AG09319 (cell line): ENCODE measurements at places on chromosomes 16 and 17.

DNA sequence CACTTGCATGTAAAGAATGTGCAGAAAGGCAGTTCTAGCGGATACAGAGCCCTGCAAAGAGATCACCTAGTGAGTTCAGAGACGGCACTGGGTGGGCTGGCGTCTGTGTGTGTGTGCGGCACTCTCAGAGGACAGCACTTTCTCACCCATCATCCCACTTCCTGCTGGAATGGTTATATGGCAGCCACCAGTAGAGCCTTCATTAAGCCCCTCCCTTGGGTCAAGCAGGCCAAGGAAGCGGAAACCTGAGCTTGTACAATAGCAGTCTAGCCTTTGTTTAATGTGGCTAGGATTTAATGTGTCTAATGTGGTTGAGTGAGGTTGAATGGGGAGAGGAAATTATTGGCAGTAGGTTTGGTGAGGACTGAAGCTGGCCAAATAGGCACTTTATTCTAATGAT lies 88.3 kb upstream of the ELAC2 start:
- DNase-seq = no peak

- no peak for DNase-seq
Measured at GRCh38 chr17:46887717-46888116, 35.2 kb upstream of the GOSR2 start.

DNA sequence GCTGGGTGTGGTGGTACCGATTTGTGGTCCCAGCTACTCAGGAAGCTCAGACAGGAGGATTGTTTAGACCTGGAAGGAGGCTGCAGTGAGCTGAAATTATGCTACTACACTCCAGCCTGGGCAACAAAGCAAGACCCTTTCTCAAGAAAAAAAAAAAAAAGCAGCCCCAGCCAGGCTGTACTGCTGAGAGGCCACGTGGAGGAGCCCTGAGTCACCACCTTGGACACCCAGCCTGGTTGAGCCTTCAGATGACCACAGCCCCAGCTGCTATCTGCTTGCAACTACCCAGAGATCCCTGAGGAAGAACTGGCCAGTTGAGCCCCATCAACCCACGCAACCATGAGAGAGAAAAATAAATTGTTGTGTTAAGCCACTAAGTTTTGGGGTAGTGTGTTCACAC lies 23.6 kb upstream of the GPRC5C start:
- DNase-seq = no peak

- no peak for DNase-seq
Measured at GRCh38 chr17:73982871-73983270, 220.6 kb upstream of the RPL38 start.

- no peak for DNase-seq
Measured at GRCh38 chr17:50634224-50634914, at the start of gene ABCC3. ABCC3 (plus strand) TSS chr17:50634881; CDS start chr17:50634937, 56 bp downstream.

DNA sequence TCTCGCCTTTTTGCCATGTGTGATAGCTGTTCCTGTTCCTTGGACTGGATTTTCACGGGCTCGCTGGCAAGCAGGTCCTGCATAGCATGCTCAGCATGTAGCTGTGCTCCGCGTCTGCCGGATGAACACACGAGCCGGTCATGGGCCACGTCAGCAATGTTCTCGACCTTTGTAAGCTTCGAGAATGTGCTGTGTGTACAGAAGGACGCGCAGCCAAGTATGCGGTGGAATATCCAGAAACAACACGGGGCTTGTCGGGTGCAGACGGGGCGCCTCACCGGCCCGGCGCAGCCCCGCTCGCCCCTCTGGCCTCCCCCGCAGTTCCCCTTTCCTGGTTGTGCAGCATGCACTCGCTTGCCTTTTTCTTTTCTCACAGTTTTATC lies 42.2 kb downstream of the RPTOR start:
- DNase-seq = no peak

- DNase-seq = no peak
Measured at GRCh38 chr16:89453501-89454321, 36.6 kb downstream of the ANKRD11 start.

DNA sequence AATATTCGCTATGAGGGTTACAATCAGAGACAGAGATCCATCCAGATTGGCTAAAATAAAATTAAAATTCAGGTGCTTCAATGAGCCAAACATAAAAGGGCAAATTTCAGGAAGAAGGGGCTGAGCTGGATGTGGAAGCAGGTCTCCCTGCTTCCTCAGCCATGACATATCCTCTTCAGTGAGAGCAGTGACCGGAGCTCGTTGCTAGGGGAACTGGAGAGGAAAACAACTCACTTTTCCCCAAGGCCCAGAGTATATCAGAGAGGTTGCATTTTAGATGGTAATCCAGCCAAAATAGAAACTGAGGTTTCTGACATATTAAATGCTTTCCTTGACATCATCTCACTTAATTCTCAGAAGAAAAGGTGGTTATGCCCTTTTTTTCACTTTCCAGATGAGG lies 503.5 kb downstream of the HS3ST4 start:
- DNase-seq = no peak

GRCh38 chr17:5555254-5555653 lies 29.1 kb downstream of the NLRP1 start:
- no peak for DNase-seq

DNA sequence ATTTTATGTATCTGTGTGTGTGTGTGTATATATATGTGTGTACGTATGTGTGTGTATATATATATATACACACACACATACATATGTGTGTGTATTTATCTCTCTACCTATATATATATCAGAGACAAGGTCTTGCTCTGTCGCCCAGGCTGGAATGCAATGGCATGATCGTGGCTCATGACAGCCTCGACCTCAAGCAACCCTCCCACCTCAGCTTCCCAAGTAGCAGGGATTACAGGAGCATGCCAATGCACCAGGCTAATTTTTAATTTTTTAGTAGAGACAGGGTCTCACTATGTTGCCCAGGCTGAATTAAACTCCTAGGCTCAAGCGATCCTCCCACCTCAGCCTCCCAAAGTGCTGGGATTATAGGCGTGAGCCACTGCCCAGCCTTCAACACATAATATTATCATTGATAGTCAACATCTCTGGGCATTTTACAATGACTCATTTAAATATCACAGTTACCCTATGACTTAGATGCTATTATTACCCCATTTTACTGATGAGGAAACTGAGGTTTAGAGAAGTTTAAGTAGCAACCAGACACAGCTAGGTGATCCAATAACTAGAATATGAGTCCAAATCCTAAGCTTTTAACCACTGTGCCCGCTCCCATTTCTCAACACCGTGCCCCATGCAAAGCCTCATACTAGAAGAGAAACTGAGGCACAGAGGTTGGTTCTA lies 24.3 kb downstream of the G6PC3 start:
- DNase-seq = no peak

GRCh38 chr16:379961-380761 lies 1.6 kb downstream of the PGAP6 start:
- DNase-seq = no peak

GRCh38 chr16:11524098-11524760 lies 62.5 kb downstream of the LITAF start:
- DNase-seq = no peak

- no peak for DNase-seq
Measured at GRCh38 chr17:4488989-4489595, 9.6 kb upstream of the SPNS2 start.

DNA sequence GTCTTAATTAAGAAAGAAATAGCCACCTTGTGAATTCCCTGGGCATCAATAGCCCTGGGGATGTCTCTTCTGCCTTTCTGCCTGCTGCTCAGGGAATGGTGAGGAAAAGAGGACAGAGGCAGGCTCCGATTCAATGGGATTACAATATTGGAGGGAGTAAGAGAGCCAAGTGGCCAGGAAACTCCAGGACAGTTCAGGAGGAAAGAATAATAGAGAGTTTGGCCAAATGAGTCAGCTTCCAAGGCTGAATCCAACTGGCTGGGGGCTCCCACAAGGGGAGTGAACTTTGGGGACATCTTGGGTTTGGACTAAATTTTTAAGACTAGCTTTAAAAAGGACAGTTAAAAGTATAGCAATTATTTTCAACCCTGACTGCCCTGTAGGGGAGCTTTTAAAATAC lies 235.8 kb upstream of the ASIC2 start:
- DNase-seq = no peak

- DNase-seq = no peak
Measured at GRCh38 chr17:44547625-44548267, 9.5 kb upstream of the FZD2 start.

DNA sequence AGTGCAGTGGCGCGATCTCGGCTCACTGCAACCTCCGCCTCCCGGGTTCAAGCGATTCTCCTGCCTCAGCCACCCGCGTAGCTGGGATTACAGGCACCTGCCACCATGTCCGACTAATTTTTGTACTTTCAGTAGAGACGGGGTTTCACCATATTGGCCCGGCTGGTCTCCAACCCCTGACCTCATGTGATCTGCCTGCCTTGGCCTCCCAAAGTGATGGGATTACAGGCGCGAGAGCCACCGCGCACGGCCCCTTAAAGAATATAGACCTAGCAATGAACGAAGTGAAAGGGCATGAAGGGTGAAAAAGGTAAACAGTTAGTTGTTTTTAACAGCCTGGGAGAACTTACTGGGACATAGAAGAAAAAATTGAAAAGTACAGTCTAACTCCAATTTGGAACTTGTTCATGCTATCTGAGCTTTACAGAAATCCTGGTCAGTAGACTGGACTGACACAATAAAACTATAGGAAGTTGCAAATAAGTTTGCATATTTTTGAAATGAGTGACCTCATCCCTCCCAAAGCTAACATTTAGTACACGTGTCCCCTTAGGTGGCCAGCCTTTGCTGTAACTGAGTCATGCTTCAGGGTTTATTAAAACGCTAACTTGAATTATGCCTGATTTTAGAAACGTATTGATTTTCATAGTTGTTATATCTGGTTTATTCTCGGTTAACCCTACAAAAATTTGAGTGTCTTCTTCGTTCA lies 1.8 kb downstream of the COG1 start:
- DNase-seq = no peak

GRCh38 chr16:27195941-27196595 lies 7.3 kb upstream of the KDM8 start:
- DNase-seq = no peak

DNA sequence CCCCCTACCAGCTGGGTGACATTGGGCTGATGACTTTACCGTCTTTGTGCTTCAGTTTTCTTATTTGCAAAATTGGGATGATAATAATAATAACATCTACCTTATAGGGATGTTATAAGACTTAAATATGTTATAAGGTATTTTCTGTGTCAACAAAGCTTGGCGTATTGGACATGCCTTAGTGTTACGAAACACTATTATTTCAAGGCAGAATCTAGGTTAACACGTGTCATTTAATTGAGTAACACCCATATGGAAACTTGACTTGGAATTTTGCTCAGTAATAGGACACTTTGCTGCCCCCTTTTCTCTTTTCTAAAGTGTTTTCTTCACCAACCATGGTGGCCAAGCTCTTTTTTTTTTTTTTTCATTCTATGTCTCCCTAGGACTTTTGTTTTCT lies 294.2 kb upstream of the SALL1 start:
- no peak for DNase-seq

GRCh38 chr16:31870809-31871208 lies 2.8 kb upstream of the ZNF267 start:
- no peak for DNase-seq

DNA sequence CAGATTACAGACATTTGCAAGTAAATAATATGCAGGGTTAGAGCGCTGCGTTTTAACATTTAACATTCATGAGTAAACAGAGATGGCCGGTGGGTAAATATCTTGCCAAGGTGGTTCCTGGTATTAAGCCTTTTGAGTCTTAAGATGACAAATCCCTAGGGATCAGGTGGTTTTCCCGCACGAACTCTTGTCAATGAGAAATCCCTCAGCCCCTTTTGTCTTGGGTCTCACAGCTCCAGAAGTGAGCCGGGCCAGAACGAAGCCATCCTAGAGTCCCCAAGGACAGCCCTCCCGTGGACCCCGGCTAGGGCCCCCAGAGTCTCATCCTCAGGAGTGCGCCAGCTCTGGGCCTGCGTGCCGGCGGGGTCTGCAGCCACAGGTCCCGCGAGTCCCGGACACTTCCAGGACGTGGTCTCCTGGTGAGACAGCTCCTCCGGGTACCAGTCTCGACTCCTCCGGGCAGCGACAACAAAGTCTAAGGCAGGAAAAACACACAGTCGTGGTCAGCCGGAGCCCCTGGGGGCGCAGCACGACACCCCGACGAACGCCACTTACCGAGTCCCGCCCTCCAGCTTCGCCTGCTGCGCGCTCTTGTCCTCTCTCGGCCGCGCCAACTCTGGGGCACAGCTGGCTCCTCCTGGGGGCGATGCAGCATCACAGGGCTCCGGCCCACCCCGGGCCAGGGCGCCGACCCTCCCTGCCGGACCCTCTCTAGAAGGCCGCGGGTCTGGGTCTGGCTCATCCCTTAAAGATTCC lies 13.3 kb downstream of the MIS12 start:
- no peak for DNase-seq

- no peak for DNase-seq
Measured at GRCh38 chr17:57604771-57605674, 140.1 kb downstream of the CCDC182 start.

- no peak for DNase-seq
Measured at GRCh38 chr16:84569382-84569987, 48.4 kb downstream of the COTL1 start.

DNA sequence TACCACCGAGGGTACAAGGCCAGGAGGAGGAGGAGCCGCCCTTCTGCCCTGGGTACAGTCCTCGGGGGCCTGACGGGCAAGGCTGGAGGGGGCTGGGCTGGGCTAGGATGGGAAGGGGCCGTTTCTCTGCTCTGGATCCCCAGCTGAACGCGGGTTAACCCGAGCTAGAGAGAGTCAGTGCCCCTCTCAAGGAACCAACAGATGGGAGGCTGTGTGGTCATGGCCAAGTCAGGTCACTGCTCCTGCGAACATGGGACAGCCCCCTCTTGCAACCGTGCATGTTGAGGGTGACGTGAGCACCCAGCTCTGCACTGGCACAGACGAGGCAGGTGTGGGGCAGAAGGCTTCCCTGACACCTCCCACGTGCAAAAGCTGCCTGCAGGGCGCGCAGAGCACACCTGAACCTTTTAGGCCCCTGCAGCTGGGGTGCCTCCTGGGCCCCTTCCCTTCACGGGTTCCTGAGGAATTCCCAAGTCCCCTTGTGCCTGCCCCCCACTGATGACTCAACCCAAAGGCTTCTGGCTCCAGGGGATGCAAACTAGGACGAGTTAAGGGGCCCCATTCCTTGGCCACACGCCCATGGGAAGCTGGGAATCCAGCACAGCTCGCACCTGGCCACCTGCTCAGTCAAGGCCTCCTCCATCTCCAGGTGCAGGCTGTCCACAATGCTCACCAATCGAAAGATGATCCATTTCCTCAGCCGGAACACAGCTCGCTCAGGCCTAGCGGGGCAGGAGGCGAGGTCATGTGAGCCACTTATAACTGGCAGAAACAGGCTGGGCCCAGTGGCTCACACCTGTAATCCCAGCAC lies 6.3 kb downstream of the MYBBP1A start:
- DNase-seq = no peak

- DNase-seq = no peak
Measured at GRCh38 chr17:183021-183420, 1.6 kb upstream of the DOC2B start.

DNA sequence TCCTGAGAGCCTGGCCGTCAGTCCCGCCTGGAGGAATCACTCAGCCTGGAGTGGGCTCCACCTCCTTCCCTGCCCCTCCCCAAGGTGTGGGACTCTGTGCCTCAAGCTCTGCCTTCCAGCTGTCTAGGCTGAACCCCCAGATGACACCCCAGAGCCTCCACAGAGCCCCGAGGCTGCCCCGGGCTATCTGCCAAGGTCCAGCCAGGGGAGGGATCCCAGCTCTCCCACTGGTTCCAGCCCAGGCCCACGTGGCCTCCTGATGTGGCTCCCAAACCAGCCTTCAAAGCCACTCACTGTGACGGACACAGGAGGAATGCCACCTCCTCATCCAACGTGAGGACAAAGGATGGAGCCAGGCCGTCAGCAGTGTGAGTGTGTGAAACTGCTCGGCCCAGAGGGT lies 45.6 kb upstream of the ENPP7 start:
- no peak for DNase-seq

- no peak for DNase-seq
Measured at GRCh38 chr17:41987642-41988041, 21.0 kb downstream of the CNP start.

- DNase-seq = no peak
Measured at GRCh38 chr16:15953929-15954813, 4.8 kb downstream of the ABCC1 start.
